ENCODE measurements at places on chromosomes 16 and 17.
A peak's percentile ranks its signal among the peaks of the same experiment; 100 is the strongest.

GRCh38 chr17:8225813-8226535 is 15.6 kb upstream of the AURKB start:
- H3K36me3 ChIP-seq = peaks cover 39% of the 10 kb centered on the region
- peak; percentile 74 for DNase-seq
- peak overlapping the region; percentile 33 for H3K27ac ChIP-seq
- H3K27me3 ChIP-seq = no peaks in the 10 kb centered on the region
- peak overlapping the region; percentile 18 for H3K4me3 ChIP-seq

GRCh38 chr16:80468029-80468428 is 72.8 kb upstream of the DYNLRB2 start:
- no peak for DNase-seq
- H3K4me3 ChIP-seq = no peak overlapping the region
- no peak overlapping the region for H3K27ac ChIP-seq
- H3K4me1 ChIP-seq = peaks cover 4% of the 10 kb centered on the region
- H3K36me3 ChIP-seq = no peaks in the 10 kb centered on the region

GRCh38 chr16:11742093-11742535 is 543 bp downstream of the TXNDC11 start:
- peak overlapping the region; percentile 40 for H3K27ac ChIP-seq
- peak; percentile 8 for DNase-seq
- peaks cover 27% of the 10 kb centered on the region for H3K36me3 ChIP-seq
- no peaks in the 10 kb centered on the region for H3K27me3 ChIP-seq
- H3K4me1 ChIP-seq = peaks cover 6% of the 10 kb centered on the region

- no peaks in the 10 kb centered on the region for H3K36me3 ChIP-seq
- H3K27ac ChIP-seq = no peak overlapping the region
- H3K4me1 ChIP-seq = no peaks in the 10 kb centered on the region
- no peak for DNase-seq
- H3K27me3 ChIP-seq = no peaks in the 10 kb centered on the region
These were observed 440.2 kb downstream of the KCNJ2 start for GRCh38 chr17:70609566-70609965.

- no peaks in the 10 kb centered on the region for H3K36me3 ChIP-seq
- DNase-seq = no peak
- no peak overlapping the region for H3K4me3 ChIP-seq
These were observed 15.0 kb downstream of the PITPNC1 start for GRCh38 chr17:67392111-67392510.

DNA sequence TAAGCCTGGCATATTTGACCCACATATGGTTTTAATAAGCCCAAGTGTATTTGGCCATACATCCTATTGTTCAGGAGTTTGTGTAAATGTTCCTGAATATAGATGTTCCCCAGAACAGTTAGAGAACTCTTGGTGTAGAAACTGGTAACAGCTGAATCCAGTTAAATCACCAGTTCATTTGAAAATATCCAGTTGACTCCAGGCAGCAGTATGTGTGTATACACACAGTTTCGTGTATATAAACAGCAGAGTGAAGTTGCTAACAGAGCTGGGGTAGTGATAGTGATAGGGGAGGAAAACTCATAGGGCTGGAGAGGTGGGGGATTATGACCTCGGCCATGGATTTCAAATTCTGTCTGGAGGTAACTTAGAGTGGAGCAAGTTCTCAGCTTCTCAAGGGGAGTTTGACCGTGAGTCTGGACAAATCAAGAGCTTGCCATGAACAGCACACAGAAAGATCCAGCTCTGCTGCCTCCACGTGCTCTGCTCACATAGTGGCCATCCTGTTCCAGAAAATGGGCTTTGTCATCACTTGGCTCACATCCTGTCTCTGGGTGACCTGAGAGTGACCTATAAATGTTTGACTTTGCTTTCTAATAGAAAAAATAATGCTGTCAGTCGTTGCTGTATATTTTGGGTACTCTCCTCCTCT is 30.6 kb upstream of the MMD start:
- DNase-seq = no peak
- no peak overlapping the region for H3K27ac ChIP-seq
- H3K4me3 ChIP-seq = no peak overlapping the region
- H3K27me3 ChIP-seq = no peaks in the 10 kb centered on the region
- no peaks in the 10 kb centered on the region for H3K4me1 ChIP-seq

- no peak overlapping the region for H3K4me3 ChIP-seq
- H3K27ac ChIP-seq = no peak overlapping the region
- DNase-seq = no peak
- peaks cover 8% of the 10 kb centered on the region for H3K4me1 ChIP-seq
- peaks cover 6% of the 10 kb centered on the region for H3K36me3 ChIP-seq
These were observed 238.1 kb downstream of the ZNF423 start for GRCh38 chr16:49617710-49618330.

DNA sequence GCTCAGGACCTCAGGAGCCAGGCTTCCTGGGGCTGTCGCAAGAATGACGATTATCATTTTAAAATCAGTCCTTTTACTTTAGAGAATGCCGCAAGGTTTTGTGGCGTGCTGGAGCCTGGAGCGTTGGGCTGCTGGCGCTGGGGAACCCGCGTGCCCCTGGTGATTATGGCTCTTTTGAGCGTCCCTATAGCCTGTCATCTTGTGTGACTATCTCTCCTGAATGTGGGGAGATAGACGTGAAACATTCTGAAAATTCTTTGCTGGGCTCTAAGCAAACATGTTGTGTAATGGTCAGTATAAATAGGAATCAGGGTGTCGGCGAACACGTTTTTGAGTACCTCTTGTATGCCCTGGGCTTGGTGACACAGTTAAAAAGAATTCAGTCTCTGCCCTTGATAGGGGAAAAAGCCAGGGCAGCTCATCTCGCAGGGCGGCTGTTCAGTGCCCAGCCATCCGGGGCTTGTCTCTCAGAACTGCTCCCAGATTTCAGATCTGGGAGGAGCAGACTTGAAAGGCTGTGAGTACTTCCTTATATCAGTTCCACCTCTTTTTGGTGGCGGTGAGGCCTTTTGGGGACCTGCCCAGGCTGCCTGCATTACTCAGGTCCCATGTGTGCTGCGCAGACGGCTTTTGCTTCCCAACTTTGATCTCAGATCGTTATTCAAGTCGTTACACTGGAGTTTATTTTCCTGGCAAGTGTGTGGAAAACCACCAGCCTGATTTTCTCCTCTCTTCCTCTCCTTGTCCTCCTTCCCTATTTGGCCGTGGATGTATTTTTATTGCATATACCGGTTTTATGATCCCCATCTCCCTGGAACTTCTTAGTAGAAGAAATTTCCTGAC is 973 bp downstream of the SLC7A6 start:
- peaks cover 2% of the 10 kb centered on the region for H3K36me3 ChIP-seq
- DNase-seq = no peak
- no peaks in the 10 kb centered on the region for H3K27me3 ChIP-seq
- H3K27ac ChIP-seq = no peak overlapping the region
- no peaks in the 10 kb centered on the region for H3K4me1 ChIP-seq

GRCh38 chr16:4474192-4474961 is at the start of gene NMRAL1:
Gene NMRAL1, minus strand, starts transcription at chr16:4474625. Its CDS starts 493 bp downstream, at chr16:4474132.
- no peaks in the 10 kb centered on the region for H3K36me3 ChIP-seq
- H3K4me1 ChIP-seq = peaks cover 3% of the 10 kb centered on the region
- no peak within 1 kb of the TSS for H3K27ac ChIP-seq
- peak; percentile 59 for DNase-seq

GRCh38 chr16:72932677-72933335 is 115.1 kb downstream of the ZFHX3 start:
- peaks cover 29% of the 10 kb centered on the region for H3K4me1 ChIP-seq
- H3K4me3 ChIP-seq = no peak overlapping the region
- no peak for DNase-seq
- H3K27ac ChIP-seq = no peak overlapping the region

DNA sequence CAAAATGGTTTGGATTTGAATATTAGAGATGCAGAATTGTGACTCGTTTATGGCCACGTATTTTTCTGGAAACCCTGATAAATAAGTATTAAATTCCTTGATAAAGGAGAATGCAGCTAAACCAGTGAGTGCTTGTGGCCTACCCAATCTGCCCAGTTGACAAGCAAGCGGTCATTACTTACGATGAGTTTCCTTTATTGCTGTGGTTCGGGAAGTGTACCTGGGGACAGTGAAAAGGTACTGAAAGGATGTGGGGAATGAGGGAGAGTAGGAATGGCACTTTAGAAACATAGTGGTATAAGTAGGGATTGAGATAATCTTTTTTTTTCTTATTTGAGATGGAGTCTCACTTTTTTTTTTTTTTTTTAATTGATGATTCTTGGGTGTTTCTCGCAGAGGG is 33.8 kb downstream of the RBBP6 start:
- no peak overlapping the region for H3K27ac ChIP-seq
- peaks cover 51% of the 10 kb centered on the region for H3K36me3 ChIP-seq
- DNase-seq = no peak
- no peaks in the 10 kb centered on the region for H3K27me3 ChIP-seq
- H3K4me3 ChIP-seq = no peak overlapping the region
- H3K4me1 ChIP-seq = no peaks in the 10 kb centered on the region

GRCh38 chr17:50479522-50480141 is 972 bp downstream of the RSAD1 start:
- no peak overlapping the region for H3K27ac ChIP-seq
- peak; percentile 46 for DNase-seq
- H3K4me3 ChIP-seq = peak overlapping the region; percentile 85
- peaks cover 7% of the 10 kb centered on the region for H3K4me1 ChIP-seq
- no peaks in the 10 kb centered on the region for H3K36me3 ChIP-seq
- peaks cover 6% of the 10 kb centered on the region for H3K27me3 ChIP-seq

- DNase-seq = no peak
- peak overlapping the region; percentile 53 for H3K27ac ChIP-seq
- no peaks in the 10 kb centered on the region for H3K36me3 ChIP-seq
- no peaks in the 10 kb centered on the region for H3K4me1 ChIP-seq
- H3K27me3 ChIP-seq = no peaks in the 10 kb centered on the region
These were observed 43.2 kb upstream of the DNAJA2 start for GRCh38 chr16:47016700-47017133.

GRCh38 chr17:51275381-51275780 is 15.0 kb downstream of the UTP18 start:
- no peak overlapping the region for H3K4me3 ChIP-seq
- peaks cover 99% of the 10 kb centered on the region for H3K36me3 ChIP-seq
- H3K4me1 ChIP-seq = no peaks in the 10 kb centered on the region
- H3K27me3 ChIP-seq = no peaks in the 10 kb centered on the region
- H3K27ac ChIP-seq = no peak overlapping the region

DNA sequence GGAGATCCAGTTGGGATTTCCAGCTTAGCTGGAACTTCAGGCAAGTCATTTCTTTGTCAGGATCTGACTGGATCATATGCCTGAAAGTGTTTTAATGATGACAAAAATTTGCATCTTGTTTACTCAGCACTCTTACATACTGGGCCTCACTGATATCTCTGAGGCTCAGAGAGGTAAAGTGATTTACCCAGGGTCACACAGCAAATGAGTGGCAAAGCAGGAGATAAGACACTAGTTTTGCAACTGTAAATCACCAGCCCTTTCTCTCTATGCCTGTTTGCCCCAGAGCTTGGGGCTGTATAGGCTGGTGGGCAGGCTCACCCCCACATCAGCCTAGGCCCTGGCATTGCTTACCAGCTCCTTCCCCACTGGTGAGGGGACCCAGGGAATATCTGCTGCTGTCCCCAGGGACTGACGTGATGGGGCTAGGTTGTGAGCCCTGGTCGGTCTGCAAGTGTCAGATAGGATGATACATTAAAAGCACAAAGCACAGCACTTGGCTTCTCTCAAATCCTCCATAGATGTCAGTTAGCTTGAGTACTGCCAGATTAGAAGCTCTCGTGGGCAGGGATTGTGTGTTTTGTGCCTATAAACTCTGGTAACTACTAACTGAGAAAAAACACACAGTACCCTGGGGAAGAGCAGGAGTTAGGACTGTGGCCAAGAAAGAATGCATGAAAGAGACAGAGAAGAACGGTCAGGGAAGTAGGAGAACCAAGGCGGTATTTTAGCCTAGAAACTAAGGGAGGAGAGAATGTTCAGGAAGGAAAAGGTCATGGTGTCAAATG is 165.4 kb downstream of the COPRS start:
- H3K27ac ChIP-seq = no peak overlapping the region
- H3K36me3 ChIP-seq = no peaks in the 10 kb centered on the region
- peaks cover 27% of the 10 kb centered on the region for H3K27me3 ChIP-seq
- no peaks in the 10 kb centered on the region for H3K4me1 ChIP-seq
- DNase-seq = no peak

DNA sequence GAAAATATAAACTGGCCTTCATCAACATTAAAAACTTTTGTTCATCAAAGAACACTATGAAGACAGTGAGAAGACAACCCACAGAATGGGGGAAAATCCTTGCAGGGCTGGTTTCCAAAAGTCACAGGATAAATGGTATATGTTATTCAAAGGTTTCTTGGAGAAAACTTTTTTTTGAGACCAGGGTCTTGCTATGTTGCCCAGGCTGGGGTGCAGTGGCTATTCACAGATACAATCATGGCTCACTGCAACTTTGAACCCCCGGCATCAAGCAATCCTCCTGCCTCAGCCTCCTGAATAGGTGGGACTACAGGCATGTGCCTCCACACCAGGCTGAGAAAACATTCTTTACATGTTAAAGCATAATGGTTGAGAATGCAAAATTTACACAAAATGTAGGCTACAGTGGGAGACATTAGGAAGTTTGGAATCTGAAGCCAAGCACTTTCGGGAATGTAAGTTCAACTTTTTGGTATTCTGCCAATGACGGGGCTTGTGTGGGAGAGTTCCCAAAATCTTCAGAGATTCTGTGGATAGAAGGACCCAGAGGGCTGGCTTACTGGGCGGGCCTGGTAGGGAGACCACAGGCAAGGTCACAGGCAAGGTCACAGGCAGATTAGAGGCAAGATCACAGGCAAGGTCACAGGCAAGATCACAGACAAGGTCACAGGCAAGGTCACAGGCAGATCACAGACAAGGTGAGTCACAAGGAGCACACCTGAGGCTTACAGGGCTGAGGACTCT is 24.2 kb upstream of the ATP2A3 start:
- no peaks in the 10 kb centered on the region for H3K4me1 ChIP-seq
- no peak for DNase-seq
- no peak overlapping the region for H3K4me3 ChIP-seq
- no peaks in the 10 kb centered on the region for H3K36me3 ChIP-seq
- H3K27ac ChIP-seq = no peak overlapping the region
- H3K27me3 ChIP-seq = no peaks in the 10 kb centered on the region

GRCh38 chr16:62034231-62035114 is 1.8 kb downstream of the CDH8 start:
- H3K27me3 ChIP-seq = no peaks in the 10 kb centered on the region
- H3K4me1 ChIP-seq = peaks cover 6% of the 10 kb centered on the region
- DNase-seq = peak; percentile 49
- H3K4me3 ChIP-seq = peak overlapping the region; percentile 88

- no peak for DNase-seq
- peaks cover 19% of the 10 kb centered on the region for H3K4me1 ChIP-seq
- no peak overlapping the region for H3K4me3 ChIP-seq
- no peak overlapping the region for H3K27ac ChIP-seq
These were observed 89.5 kb upstream of the SOX9 start for GRCh38 chr17:72031219-72031884.

DNA sequence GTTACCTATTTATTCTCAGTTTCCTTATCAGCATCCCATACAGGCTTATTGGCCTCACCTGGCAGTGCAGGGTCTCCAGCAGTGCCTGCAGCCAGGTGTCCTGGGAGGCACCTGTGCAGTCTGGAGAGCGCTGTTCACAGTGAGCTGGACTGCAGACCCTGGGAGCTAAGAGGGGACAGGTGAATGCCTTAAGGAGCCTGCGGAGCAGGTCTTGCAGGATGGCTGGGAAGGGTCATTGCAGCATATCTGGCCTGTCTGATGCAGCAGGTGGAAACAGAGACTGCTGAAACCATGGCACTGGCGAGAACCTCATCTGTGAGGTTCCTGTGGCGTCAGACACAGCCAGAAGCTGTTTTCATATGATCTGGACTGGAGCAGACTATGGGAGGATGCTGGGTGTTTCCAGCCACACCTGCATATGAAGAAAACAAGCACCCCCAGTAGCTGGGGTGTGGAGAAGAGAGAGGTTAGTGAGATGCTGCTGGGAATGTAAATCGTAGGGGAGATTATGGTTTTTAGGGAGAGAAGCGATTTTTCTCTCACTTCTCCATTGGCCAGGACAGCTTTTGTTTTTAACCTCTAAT is 77.0 kb downstream of the NTN1 start:
- no peaks in the 10 kb centered on the region for H3K4me1 ChIP-seq
- H3K4me3 ChIP-seq = no peak overlapping the region
- H3K27me3 ChIP-seq = no peaks in the 10 kb centered on the region
- no peaks in the 10 kb centered on the region for H3K36me3 ChIP-seq
- no peak overlapping the region for H3K27ac ChIP-seq
- no peak for DNase-seq

All from neuronal stem cell (in vitro differentiated cells).